ENCODE measurements at places on chromosomes 12 and 14.

DNA sequence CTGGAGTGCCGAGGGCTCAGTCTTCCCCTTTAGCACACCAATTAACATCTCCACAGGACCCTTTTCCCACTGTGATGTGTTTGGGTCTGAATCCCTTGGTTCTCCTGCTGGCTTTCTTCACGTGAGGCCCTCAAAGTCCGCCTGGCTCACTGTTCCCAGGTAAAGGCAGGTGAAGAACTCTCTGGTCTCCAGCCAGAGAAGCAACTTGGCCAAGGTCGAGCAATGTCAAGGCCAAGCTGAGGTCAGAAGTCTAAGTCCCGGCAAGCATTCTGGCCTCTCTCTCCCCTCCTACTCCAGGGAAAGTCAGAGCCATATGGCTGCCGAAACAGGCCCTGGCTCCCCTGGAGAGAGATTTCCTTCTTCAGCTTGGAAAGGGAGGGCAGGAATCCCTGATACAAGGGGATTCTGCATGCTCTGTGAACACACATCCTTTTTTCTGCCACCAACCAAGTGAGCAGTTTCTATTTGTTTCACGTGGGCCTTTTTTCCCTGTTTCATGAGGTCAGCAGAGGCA lies 61.4 kb upstream of the ESRRB start:
- no peak for DNase-seq

- DNase-seq, result no peak
Measured at GRCh38 chr14:33444136-33444535, 505.5 kb downstream of the NPAS3 start.

DNA sequence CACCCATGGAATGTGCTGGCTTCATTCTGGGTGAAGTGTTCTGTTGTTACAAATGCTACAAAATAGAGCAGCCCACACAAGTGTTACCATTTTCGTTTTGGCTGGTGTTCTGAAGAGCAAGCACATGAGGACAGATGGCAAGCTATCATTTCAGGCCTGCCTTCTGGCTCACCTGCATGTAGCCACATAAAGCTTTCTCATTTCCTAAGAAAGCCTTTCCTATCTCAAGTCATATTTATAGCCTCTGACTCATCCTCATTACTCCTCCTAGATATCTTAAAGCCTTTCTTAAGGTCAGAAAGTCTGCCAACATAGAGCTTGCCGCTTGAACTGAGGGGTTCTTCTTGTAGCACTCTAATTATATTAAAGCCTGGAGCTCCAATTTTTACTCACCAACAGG lies 89.0 kb downstream of the PTPRR start:
- peak; percentile 5 for DNase-seq

- no peak for DNase-seq
Measured at GRCh38 chr14:71579331-71579730, 352.9 kb upstream of the RGS6 start.

- DNase-seq, result no peak
Measured at GRCh38 chr12:90013409-90013808, 304.8 kb upstream of the ATP2B1 start.

GRCh38 chr12:27436029-27436428 lies 10.5 kb upstream of the SMCO2 start:
- DNase-seq, result no peak

DNA sequence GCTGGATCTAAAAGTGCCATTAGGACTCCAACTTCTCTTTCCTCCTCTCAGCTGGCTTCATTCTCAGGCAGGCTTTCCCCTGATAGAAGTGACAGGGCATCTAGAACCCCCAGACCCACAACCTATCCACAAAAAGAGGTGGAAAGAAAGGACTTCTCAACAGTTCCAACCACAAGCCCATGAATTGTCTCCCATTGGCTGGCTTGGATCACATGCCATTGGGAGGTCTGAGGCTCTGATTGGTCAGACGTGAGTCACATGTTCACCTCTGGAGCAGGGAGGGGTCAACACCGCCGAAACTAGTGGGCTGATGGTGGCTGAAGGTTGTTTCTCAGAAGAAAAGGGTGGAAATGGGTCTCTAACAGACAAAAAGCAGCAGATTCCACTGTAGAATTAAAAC lies 47.2 kb downstream of the DRAM1 start:
- DNase-seq, result peak; percentile 27
